Activated naive CD4-positive, alpha-beta T cell treated with anti-CD3 and anti-CD28 coated beads, Interleukin-2, amount 50 U/mL, for 16 hours (primary cell): ENCODE measurements at places on chromosomes 12 and 14.

- DNase-seq, result no peak
These were observed 465.2 kb downstream of the SOX5 start for GRCh38 chr12:23484238-23484637.

- no peak for DNase-seq
These were observed 15.4 kb downstream of the RAB35 start for GRCh38 chr12:120101182-120101581.

DNA sequence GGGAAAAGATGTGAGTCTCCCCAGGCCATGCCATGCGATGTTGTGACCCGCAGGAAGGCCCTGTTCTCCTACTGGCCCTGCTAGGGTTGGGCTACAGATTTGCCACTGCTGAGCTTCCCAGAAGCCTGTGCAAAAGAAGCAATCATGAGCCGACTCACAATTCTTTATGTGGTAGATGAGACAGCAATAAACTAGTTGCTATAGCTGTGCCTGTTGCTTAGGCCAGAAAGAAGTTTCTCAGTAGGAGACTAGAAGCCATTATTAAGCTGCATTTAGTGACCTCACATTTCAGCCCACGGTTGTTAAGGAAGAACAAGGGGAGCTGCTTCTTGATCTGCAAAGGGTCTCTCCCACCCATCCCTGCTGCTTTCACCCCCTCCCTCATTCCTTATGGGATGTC is 239.4 kb upstream of the CRY1 start:
- DNase-seq, result no peak

- no peak for DNase-seq
These were observed 26.7 kb upstream of the WSCD2 start for GRCh38 chr12:108102363-108102762.

DNA sequence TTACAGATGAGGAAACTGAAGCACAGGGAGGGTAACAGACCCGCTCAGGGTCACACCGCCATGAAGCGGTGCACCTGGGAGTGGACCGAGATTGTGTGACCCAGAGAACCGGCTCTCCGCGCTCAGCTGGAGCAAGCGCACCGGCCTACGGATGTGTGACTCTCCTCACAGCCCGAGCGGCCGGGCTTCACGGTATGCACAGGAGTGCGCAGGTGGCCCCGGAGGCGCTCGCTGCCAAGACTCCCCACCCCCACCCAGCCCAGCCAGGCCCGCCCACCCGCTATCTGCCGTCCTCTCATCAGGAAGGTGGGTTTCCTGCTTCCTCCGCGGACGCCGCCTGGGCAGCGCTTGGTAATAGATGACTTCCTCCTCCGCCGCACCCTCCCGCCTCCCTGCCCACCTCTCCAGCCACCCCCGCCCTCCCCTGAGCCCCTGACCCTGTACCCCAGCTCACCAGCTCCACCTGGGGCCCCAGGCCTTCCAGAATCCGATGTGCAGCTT is 110.7 kb downstream of the NCOR2 start:
- DNase-seq, result no peak

- DNase-seq, result no peak
These were observed 43.9 kb upstream of the CHPT1 start for GRCh38 chr12:101653503-101653902.

- DNase-seq, result no peak
These were observed 34.1 kb downstream of the CYP46A1 start for GRCh38 chr14:99718031-99718810.

- DNase-seq, result no peak
These were observed 3.2 kb downstream of the SPTLC2 start for GRCh38 chr14:77613201-77613600.

DNA sequence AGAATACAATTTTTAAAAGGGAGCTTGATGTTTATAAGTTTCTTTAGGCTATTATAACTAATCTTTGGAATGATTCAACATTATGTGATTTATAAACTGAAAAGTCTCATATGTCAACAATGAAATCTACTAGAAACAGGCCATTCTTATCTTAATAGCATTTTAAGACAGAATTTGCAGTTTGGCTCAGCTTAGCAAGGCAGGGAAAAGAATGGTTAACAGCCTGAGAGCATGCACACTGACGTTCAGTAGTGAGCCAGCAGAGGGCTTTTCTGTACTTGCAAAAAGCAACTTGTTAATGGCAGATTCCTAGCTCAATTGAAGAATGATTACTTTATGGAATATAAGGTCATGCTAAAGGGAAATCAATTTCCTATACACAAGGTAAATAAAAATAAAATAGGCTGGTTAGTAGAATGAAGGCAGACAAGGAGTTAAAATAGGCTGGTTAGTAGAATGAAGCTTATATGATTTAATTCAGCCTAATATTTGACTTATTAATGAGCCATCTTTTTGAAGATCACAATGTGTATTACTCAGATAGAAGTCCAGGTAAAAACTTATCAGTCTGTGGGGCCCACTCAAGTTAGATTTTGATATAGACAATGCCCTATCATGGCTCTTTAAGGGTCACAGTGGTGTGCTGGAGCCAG is 95.9 kb downstream of the OTOGL start:
- DNase-seq, result no peak

DNA sequence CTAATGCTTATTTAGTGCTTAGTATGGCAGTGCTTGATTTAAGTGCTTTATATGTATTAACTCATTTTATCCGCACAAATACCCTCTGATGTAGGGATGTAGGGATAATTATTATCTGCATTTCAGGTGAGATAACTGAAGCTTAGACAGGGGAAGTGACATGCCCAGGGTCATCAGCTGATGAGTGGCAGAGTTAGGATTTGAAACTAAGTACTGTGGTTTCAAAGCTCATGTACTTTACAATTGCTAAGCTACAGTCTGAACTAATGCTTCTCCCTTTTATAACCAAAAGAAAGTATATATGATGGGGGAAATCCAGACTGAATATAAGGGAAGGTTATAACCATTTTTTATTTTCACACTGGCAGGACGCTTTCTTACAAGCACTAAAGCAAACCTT is 229.6 kb upstream of the NAV3 start:
- no peak for DNase-seq

DNA sequence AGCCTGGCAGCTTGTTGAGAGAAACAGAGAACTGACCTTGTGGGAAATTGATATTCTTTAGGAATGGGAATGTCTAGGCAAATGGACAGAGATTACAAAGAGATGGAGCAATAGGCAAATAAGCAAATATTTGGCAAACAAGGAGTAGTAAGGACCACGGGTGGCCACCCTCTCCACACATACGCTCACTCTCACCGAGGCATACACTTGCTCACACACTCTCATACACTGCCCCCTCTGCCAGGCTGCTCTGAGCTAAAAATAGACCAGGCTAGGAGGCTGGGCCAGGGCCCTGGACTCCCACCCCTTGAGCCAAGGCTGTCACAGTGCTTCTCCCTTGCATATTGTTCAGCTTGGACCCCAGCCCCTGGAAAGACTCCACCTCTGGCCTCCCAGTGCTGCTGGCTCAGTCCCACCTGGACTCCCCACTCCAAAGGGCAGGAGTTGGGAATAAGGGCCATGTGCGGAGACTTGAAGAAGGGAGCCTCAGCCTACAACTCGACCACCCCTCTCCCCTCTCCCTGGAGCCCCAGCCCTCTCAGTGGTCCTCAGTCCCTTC is 1.1 kb downstream of the PPP1R1A start:
- DNase-seq, result no peak

GRCh38 chr14:89563471-89563870 is 146.4 kb upstream of the FOXN3 start:
- no peak for DNase-seq

DNA sequence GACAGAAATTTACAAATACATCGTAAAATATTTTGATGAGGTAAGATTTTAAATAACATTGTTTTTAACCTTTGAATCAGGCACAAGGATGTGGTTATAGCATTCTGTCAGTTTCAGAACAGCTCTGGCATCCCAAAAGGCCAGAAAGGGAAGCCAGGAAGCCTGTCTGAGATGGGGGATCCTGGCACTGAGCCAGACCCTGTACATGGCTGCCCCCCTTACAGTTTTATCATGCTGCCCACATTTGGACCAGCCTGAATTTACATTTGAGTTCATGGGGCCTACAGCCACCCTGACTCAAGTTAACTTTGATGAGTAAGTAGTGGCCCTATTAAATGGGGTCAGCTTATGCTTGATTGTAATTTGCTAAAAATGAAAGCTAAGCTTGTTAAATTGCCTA is 155.6 kb downstream of the PLXNC1 start:
- DNase-seq, result no peak

DNA sequence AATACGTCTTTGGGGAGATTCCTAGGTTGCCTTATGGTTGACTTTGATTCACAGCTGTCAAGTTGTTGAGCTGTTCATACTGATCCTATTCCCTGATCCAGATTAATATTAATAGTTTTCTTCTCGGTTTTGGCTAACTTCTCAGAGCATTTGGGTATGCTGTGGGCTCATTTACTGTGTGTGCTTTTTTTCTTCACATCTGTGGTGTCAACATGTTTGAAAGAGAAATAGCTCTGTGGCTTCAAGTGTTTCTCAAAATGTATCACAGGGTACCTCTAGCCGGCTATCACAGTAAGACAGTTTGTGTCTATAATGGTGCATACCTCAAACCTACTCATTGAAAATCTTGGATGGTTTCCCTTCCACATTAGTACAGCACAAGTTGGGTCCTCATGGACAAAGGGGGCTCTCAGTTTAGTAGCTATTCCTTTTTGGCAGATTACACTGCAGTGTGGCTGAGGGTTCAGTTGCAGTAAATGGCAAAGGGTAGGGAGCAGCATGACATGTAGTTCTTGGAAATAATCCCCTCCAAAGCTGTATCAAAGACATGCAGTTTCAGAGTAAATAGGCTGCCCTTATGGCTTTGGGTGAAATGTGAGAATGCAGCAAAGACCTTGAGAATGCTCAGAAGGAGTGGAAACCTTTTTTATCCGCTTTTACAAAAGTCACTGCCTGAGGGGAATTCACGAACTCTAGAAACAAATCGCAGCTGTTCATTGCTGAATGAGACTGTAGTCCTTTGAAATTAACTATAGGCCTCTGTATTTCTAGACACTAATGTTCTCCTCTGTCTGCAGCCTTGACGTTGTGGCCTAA is 102.4 kb upstream of the ATF1 start:
- DNase-seq, result no peak
